ENCODE measurements at places on chromosomes 11 and 22.

- peak; percentile 34 for DNase-seq
Observed at GRCh38 chr11:15826826-15827225, 529.5 kb downstream of the SOX6 start.

GRCh38 chr22:35777335-35777975 is 59.8 kb downstream of the APOL5 start:
- DNase-seq: peak; percentile 51

DNA sequence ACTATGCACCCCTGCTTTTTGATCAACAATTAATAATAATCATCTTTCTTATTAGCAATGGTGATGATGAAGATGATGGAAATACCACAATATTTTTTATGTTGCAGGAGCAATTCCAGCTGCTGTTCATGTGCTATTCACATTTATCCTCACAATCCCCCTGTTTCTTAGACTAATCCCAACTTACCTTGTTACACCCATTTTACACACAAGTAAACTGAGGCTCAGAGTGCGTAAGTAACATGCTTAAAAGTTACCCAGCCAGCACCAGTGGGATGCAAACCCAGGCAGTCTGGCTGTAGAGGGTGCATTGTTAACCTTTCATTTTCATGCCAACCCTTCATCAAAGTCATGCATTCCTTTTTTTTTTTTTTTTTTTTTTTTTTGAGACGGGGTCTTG is 1.6 kb upstream of the CRYBA4 start:
- DNase-seq: no peak

- DNase-seq: no peak
Observed at GRCh38 chr22:27973846-27974245, 54.8 kb upstream of the PITPNB start.

DNA sequence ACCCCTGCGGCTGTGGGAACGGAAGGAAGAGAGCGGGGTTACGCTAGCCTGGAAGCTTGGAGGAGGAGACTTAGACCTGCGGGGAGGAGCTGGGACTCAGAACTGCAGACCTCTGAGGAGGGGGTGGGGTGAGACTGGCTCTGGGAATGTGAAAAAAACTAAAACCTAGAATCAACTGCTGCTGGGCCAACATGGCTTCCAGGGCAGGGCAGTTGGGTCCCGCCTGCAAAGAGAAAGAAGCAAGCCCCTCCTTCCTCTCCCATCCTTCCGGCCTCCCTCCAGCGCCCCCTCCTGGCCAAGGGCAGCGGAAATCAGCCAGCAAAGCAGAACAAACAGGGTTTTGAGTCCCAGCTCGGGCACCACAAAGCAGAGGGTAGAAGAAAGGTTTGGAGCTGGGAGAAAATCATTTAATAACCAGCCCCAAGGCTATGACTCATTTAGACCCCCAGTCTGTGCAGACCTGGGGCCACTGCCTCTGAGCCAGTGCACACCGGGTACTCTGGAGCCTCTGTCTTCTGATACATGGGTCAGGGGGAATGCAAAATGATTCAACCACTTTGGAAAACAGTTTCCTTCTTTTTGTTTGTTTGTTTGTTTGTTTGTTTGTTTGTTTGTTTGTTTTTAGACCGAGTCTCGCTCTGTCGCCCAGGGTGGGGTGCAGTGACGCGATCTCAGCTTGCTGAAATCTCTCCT is 7.3 kb upstream of the NCF4 start:
- peak; percentile 52 for DNase-seq

GRCh38 chr11:81495699-81496292 is 1237.9 kb downstream of the FAM181B start:
- DNase-seq: no peak

DNA sequence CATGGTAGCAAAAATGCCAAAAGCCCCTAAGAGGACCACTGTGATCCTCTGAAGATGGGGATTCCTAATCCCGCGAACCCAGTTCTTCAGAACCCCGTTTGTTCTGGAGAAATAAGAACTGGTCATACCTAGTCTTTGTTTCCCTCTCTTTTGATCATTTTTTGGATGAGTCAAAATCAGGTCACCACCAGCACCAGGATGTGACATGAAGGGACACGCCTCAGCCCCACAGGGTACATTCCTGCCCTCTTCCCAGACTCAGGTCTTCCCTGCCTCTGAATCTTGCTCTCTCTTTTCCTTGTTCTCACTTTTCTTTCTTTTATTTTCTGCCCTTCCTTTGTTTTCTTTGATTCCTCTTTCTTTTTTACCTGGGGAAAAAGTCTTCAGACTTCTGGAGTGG is 14.6 kb upstream of the ANO1 start:
- DNase-seq: no peak

GRCh38 chr22:27129266-27129665 is 471.9 kb downstream of the MIAT start:
- peak; percentile 56 for DNase-seq

- no peak for DNase-seq
Observed at GRCh38 chr11:100460426-100460825, 226.7 kb upstream of the ARHGAP42 start.

GRCh38 chr22:44758344-44758973 is 6.1 kb downstream of the ARHGAP8 start:
- DNase-seq: peak; percentile 62

GRCh38 chr11:70068950-70069349 is 9.2 kb upstream of the ANO1 start:
- DNase-seq: no peak

DNA sequence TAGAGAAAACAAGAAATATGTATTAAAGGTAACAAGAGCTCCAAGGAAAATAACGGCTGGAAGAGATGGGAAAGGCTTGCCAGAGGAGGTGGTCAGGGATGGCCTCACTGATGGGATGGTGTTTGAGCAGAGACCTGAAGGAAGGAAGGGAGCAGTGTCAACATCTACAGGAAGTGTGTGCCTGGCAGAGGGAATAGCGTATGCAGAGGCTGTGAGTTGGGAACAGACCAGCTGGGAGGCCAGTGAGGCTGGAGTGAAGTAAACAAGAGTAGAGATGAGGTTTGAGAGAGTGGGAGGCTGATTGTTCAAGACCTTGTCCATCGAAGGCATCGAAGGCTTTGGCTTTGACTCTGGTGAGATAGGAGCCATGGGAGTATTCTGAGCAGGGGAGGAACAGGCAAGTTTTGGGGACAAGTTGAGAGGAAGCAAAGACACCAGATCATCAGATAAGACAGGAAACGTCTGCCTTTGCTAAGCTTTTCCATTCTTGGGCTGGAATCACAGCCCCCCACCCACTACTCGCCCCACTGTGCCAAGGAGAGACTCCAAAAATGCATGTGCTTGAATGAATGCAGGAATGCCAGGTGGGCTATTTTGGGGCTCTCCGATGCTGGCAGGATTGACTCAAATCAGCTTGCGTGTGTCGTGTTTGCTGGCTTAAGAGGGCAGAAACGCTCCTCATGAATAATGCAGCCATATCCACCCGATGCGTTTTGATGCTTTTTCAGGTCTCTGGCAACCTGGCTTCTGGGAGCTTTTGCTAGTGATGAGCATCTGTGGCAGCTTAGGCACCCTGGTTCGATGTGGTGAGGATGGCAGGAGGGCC is 7.2 kb downstream of the SGSM1 start:
- no peak for DNase-seq

DNA sequence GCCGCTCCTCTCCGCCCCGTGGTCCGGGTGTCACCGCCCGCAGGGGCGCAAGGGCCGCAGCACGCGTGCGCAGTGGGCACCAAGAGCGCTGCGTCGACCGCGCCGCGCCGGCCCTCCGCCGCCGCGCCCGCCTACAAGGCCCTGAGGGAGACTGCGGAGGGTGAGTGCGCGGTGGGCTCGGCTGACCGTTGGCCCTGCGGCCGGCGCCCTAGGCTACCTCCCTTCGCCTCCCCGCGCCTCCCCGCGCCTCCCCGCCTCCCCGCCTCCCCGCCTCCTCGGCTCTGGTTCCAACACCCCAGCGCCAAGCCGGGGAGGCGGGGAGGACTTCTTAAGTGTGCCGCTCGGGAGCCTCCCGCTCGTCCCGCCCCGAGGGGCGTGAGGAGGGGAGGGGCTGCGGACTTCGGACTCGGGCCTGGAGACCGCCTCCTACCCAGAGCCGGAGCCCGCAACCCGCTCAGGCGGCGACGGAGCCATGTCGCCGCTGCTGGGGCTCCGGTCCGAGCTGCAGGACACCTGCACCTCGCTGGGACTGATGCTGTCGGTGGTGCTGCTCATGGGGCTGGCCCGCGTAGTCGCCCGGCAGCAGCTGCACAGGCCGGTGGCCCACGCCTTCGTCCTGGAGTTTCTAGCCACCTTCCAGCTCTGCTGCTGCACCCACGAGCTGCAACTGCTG is at the start of gene AQP11:
AQP11 (plus strand) TSS at position 433 of the 673 bp plus-strand sequence; CDS start at position 473, 40 bp downstream.
- DNase-seq: peak; percentile 66

GRCh38 chr22:41565403-41566054 is 4.7 kb downstream of the CSDC2 start:
- peak; percentile 82 for DNase-seq

DNA sequence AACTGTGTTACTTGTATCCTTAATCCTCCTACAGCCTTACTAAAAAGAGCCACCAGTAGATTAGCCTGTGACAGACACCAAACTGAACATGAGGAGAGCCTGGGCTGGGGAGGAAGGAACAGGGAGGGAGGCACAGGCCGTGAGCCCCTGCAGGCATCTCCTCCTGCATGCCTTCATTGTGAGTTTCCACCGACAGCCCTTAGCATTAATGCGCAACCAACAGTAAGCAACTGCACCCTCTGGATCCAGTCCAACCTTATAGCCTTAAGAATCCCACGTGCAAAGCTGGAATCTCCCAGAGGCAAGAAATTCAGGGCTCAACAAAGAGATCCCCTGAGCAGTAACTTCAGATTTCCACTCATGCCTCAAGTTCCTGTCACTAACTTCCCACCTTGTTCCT is 84.6 kb downstream of the ETS1 start:
- DNase-seq: peak; percentile 90

DNA sequence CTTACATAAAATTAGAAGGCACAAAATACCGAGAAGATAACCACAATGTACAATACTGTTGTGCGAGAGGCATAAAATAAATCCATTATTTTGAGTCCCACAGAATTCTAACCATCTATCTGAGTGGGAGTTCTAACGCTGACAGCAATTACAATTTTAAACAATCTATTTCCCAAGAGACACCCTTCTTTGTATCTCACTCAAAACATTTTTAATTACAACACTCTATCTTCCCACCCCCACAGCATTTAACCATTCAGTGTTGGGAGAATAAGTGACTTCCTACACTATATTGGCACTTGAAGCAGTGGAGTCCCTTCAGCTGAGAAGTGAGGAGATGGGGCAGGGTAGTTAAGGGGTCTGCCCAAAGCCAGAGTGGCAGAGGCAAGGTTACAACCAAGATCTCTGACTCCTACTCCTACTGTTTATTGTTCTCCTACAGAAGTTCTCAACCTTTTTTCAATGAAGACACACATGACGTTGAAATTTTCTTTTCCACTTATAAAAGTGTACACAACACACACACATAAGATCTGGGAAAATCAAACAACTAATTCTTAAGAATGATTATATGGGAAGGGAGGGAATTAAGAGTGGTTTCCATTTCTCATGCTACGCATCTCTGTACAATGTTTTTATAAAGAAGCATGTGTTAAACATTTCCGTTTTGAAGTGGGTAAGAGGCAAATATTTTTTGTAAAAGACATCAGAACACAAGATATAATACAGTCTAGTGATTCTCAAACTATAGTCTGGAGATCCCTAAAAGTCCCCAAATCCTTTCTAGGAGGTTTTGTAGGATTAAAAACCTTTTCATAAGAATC is 10.9 kb downstream of the SLC25A17 start:
- DNase-seq: no peak

- DNase-seq: no peak
Observed at GRCh38 chr22:33812360-33812977, 107.8 kb downstream of the LARGE1 start.

DNA sequence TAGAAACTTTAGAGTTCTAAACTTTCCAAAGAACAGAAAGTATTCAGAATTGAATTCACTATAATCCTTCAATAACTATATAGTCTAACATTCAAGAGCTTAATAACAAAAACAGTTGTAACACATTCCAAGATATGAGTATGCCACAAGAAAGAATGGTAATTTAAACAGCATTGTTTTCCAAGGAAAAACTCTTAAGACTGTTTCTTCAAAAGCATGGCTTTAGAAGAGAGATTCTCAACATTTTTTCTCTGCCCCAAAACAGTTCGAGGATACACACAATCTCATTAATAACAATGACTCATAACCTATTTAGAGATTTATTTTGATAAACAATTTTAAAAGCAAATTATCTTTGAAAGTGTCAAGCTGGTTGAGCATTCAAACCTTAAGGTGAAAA is 16.7 kb upstream of the ARHGAP32 start:
- no peak for DNase-seq

DNA sequence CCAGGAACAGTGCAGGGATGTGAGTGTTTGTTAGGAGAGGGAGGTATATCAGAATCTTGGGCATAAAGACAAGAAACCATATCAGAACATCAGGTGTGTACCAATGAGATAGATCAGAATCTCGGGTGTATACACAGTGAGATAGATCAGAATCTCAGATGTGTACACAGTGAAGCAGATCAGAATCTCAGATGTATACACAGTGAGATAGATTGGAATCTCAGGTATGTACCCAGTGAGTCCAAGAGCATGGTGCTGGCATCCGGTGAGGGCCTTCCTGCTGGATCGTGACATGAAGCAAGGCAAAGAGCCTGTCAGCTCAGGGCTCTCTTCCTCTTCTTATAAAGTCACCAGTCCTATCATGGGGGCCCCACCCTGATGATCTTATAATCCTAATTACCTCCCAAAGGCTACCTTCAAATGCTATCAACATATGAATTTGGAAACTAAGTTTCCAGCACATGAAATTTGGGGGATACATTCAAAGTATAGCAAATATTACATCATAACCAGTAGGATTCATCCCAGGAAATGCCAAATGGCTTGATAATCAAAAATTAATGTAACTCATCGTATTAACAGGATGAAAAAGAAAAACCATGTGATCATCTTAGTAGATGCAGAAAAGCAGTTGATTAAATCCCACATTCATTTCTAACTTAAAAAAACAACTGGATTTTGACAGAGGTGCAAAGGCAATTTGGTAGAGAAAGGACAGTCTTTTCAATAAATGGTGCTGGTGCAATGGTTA is 28.6 kb downstream of the PPARA start:
- DNase-seq: peak; percentile 13

DNA sequence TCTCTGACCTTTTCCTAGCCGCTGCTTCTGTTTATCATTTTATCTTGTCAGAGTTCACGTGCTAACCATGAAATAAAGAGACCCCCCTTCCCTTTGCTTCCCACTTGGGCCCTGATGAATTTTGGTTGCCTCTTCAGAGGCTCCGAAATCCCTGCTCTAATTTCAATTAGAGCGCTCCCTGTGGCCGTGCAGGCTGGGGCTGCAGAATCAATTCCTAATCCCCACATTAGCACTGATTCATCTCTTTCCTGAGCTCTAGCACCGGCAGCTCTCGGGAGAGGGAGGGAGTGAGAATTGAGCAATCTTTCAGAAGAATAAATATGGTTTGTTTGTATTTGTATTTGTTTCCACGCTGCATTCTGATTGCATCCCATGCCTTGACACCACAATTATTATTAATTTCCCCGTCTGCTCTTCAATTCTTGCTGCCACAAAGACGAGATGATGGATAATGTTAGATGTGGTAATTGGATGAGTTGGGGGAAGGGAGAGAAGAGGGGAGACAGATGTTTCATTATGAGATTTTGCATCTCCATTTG is 76.9 kb downstream of the NTM start:
- DNase-seq: no peak

GRCh38 chr11:118180300-118180703 is 3.9 kb upstream of the SCN2B start:
- DNase-seq: no peak

GRCh38 chr11:65382804-65383368 is 440 bp upstream of the SLC25A45 start:
- peak; percentile 97 for DNase-seq

All from MCF 10A (cell line).